ENCODE measurements at places on chromosomes 5 and 9.
A peak's percentile ranks its signal among the peaks of the same experiment; 100 is the strongest.

DNA sequence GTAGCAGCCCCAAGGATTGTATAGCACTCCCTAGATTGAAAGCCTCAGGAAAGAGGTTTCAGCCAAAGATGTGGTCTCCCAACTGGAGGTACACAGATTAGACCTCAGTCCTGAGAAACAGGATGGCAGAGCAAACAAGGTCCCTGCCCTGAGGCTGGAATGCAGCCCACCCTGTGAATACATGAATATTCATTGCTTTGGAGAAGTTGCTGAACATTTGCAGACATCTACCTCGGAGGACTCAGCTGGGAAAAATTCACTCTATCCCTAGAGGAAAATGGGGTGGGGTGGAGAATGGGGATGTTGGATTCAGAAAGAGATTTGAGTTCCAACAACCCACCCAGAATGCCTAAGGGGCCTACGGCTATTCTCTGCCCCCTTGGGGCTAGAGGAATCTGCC is 129.4 kb downstream of the SLIT3 start:
- DNase-seq, result no peak

DNA sequence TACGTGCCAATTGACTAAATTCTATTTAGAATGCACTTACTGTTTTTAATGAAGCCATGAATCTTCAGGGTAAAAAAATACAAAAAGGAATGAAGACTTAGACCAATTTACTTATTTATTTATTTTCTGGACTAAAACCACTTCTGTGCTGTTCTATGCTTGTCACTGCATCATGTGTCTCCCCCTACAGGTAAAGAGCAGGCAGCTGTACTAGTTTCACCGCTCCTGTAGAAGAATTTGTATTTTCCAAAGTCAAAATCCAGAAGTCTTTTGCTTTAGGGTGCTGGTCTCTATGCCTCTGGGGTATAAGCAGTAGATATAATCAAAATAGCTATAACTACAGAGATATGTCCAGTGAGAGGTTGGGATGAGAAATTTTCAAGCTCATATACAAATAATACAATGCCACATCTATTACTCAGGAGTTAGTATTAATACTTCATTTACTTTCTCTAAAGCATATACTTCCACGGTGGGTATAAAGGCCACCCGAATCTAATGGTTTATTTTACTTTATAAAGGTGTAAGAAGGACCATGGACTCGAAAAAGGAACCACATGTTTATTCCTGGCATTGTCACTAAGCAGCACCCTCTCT is 591.5 kb downstream of the RAB3C start:
- no peak for DNase-seq

DNA sequence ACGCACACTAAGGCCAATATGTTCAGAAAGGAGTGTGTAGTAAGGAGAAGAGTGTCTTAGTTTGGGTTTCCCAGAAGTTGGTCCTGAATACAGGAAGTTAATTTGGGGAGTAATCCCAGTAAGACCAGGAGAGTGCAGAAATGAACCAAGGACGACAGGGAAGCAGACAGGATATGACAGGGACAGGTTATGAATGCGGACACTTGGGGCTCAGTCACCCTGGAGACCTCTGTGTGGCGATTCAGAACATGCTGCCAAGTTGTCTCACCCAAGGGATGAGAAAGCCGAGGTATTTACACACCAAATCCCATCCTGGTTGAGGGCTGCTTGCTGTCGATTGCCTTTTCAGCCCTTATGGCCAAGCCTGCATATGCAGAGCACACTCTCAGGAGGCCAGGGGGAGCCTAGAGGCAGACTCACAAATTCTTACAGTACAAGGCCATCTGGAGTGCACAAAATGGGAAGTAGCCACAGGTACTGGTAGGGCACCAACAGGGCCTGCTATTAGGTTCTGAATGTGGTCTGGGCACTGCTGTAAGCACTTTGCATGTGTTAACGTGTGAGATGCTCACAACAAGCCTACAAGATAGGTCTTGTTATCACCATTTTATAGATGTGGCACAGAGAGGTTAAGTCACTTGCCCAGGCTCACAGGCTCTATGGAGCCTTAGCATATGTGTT is 233.1 kb upstream of the ANKRD55 start:
- DNase-seq, result no peak

- no peak for DNase-seq
Observed at GRCh38 chr5:52915176-52915875, 73.8 kb upstream of the ITGA2 start.

- peak; percentile 64 for DNase-seq
Observed at GRCh38 chr5:56951126-56951945, 587 bp downstream of the MIER3 start.

DNA sequence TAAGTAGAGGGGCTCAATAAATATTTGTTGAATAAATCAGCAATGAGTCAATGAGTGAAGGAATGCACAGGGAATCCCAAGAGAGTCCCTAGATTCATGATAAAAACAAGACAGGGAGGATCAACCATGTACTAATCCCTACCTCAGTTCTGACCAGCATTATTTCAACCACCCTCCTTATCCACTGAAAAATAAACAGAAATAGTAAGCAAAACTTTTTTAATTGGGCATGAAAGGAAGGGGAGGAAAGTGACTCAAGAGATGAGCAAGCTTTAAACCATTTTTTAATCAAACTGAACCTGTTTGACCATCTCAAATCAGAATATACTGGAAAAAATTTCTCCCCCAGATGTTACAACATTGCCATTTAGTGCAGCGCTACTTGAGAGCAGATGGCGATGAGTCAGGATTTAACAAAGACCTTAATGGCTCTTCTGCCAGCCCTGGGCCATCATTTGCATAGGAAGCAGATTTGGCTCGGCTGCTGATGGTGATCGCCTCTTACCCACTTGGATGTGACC is 194.8 kb upstream of the SLC30A5 start:
- DNase-seq, result no peak

DNA sequence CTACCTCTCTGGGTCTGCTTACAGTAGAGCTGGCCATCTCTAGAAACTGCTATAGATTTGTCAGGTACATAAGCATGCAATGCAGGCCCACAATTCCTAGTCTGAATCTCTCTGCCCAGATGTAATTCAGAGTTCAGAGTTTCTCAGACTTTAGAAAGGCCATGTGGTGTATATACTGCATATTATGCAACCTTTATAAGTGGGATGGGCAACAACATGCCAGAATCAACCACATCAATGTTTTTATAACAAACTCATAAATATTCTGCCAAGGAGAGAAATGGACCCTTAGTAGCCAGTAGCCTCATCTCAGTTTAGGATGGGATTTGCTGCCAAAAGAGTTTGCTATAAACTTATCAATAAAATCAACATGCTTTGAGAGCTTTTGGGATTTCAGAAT is 78.8 kb downstream of the SLC1A1 start:
- no peak for DNase-seq

GRCh38 chr5:120368923-120369715 is 95.0 kb upstream of the PRR16 start:
- DNase-seq, result no peak

DNA sequence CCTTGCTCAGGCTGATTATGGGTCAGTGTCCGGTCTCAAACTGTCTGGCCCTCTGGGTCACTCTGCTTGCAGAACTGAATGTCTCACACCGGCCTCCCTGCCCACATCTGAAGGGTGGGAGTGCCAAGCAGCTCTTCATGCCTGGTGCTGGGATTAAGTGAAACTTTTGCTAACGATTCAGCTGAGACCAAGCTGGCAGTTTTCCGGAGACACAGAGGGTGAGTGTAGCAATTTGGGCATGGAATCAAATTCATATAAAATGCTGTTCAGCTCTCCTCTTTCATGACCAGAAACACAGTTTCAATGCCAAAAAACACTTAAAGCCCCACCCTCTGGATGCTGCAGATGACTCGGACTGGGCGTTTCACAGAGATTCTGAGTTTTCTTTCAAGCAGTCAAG is 207.5 kb downstream of the NXNL2 start:
- peak; percentile 77 for DNase-seq

DNA sequence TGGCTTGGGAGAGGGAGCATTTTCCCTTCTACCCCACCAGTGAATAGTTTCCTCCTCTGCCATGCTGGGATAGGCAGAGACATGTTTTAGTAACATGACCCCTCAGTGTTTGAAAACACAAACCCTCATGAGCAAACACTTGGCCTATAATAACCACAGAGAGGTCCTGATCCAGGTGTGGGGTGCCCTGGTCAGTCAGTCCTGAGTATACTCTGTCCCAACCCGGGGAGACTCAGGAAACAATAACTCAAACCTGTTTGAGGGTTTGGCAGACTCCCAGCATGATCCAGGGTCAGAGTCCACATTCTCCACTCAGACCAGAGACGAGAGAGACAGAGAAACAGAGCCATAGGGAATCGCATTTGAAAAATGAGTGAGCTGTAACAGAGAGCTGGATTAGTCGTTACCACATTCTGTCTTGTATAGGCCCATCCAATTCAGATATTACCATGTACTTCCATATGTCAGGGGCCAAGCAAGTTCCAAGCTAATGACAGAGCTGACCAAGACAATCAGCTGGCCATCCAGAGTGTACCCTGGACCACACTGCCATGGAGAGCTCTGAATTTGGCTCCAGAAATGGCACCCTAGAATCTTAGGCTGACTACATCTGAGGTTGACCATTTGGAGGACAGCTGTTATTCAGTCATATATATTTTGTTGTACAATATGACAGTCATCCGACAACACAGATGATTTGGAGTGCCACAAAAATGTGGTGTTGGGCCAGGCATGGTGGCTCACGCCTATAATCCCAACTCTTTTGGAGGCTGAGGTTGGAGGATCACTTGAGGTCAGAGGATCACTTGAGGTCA is 4.2 kb upstream of the CA9 start:
- no peak for DNase-seq

DNA sequence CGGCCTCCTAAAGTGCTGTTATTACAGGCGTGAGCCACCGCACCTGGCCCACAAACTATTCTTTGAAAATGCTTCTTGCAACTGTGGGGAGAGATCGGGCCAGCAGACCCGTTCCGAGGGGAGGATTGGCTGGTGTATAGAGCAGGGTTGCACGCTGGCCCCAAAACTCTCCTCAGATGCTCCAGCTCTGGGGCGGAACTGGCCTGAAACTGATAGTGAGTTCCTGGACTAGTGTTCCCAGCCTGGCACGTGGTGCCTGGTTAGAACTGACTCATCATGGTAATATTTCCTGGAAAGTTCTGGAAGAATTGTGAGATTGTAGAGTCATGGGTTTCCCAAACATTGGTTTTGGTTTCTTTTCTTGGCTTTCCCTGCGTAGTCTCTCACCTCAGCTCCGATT is 120.5 kb downstream of the FBXL7 start:
- no peak for DNase-seq

- DNase-seq, result no peak
Observed at GRCh38 chr9:32969270-32969669, 32.2 kb downstream of the APTX start.

GRCh38 chr9:84583866-84584265 is 85.7 kb upstream of the NTRK2 start:
- DNase-seq, result no peak

GRCh38 chr5:54165687-54166086 is 144.7 kb downstream of the ARL15 start:
- DNase-seq, result no peak

DNA sequence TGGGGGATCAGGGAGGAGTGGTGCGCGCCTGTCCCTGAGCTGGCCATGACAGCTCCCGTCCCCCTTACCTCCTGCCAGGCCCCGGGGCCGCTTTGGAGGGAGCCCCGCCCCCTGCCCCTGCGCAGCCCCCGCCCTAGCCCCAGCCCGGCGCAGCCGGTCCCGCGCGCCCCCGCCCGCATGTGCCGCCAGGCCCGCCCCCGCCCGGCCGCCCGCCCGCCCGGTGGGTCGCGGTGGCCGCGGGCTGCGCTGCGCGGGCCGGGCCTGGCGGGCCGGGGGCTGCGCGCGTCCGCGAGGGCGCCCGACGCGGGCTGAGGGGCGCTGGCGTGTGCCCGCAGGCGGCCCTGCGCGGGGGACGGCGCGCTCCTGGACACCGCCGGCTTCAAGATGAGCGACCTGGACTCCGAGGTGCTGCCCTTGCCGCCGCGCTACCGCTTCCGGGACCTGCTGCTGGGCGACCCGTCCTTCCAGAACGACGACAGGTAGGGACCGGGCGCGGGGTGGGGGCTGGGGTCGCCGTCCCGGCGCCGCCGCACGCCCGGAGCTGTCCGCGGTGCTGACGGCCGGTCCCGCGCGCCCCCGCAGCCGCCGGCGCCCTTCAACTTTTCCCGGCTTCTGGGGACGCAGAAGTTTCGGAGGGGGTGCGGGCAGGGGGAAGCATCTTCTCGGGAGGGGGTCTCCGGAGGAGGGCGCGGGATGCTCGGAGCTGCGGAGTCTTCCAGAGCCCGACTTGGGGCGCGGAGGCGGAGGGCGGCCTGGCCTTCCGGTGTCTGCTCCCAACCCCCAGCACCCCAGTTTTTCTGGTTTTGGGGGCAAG is 12.5 kb downstream of the KCNT1 start:
- DNase-seq, result no peak

DNA sequence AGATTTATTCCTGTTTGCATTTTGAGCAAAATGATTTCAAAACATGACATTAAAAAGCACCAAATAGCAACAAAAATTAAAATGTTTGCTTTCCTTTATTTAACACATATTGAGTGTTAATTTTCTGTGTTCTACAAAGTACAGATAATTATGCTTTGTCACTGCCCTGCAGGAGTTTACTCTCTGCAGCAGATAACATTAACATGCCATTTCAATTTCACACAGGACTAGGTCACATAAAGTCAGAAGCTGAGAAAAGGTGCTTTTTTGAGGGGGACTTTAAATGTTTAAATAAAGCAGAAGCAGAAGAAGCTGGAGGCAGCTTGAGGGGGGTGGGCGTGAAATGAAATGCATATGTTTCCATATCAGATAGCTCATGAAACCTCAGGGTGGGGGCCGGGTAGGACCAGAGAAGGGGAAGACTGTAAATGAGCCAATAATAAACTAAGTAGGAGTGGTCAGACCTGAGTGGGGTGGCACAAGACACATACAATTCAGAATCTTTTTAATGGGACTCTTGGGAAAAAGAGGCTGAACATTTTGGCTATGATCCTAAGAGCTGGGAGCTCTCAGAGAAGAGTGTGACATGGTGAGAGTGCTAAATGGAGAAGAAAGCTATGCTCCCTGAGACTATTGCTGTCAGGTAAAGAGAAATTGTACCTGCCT is 387.5 kb downstream of the FAM170A start:
- DNase-seq, result no peak

- no peak for DNase-seq
Observed at GRCh38 chr9:106697390-106697749, 165.6 kb upstream of the ZNF462 start.

GRCh38 chr5:65034813-65035209 is 266.1 kb downstream of the CWC27 start:
- no peak for DNase-seq

- DNase-seq, result no peak
Observed at GRCh38 chr5:72266862-72267261, 53.2 kb downstream of the MRPS27 start.

GRCh38 chr5:12245429-12245828 is 341.2 kb upstream of the CTNND2 start:
- DNase-seq, result no peak

GRCh38 chr9:70407081-70407503 is 7.4 kb downstream of the KLF9 start:
- DNase-seq, result no peak

GRCh38 chr5:1502046-1502736 is 21.6 kb downstream of the LPCAT1 start:
- DNase-seq, result peak; percentile 77

Measured in ascending aorta (tissue), 2 donors.